ENCODE measurements at places on chromosomes 5 and 9.

- DNase-seq, result no peak
Measured at GRCh38 chr9:104388071-104388470, 116.0 kb upstream of the OR13F1 start.

DNA sequence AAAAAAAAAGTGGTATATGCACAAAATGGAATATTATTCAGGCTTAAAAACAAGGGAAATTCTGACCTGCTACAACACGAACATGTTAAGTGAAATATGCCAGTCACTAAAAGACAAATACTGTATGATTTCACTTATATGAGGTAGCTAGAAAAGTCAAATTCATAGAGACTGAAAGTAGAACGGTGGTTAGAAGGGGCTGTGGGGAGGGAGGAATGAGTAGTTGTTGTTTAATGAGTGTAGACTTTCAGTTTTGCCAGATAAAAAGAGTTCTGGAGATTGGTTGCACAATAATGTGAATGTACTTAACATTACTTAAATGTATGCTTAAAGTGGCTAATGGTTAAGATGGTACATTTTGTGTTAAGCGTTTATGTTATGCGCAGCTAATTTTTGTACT lies 79.5 kb upstream of the IL12B start:
- DNase-seq, result no peak

- no peak for DNase-seq
Measured at GRCh38 chr5:53089481-53089991, 20.0 kb downstream of the MOCS2 start.

DNA sequence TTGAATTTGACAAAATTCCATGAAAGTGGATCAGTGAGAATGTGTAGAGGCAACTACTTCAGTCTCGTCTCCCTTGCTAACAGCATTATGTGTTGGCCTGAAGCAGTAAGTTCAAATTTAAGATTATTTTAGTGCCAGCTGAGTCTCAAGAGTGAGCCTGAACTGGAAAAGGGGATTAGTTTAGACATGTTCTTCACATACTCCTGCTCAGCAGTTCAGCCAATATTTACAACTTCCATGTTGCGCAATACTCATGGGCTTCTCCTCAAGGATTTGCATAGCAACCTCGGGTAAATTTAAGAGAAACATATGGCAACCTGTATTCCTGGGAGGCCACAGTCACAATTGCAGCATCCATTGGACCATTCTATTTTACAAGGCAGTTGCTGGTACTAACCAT lies 553.8 kb downstream of the PTPRD start:
- no peak for DNase-seq

GRCh38 chr9:120927269-120928014 lies 846 bp upstream of the TRAF1 start:
- DNase-seq, result no peak

DNA sequence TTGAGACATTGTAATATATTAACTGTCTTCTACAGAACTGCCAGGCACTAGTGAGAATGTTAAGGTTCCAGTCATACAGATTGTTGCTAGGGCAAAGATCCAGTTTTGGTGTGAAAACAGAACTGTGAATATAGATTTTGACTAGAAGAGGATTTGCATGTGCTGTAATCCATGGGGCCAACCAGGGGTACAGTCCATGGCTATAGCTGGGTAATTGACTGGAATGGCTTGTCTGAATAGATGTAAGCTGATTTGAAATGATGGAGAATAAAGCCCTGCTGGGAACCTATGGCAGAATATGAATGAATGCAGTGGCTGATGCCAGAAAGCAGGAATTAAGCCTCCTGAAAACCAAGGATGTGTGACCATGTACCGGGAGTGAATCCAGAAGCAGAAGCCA lies 748.5 kb upstream of the CDH10 start:
- DNase-seq, result no peak

- DNase-seq, result no peak
Measured at GRCh38 chr5:172949426-172949825, 9.8 kb upstream of the RPL26L1 start.

- DNase-seq, result no peak
Measured at GRCh38 chr5:61004448-61004847, 59.4 kb downstream of the NDUFAF2 start.

- DNase-seq, result no peak
Measured at GRCh38 chr9:114312513-114312875, 10.4 kb upstream of the ORM1 start.

DNA sequence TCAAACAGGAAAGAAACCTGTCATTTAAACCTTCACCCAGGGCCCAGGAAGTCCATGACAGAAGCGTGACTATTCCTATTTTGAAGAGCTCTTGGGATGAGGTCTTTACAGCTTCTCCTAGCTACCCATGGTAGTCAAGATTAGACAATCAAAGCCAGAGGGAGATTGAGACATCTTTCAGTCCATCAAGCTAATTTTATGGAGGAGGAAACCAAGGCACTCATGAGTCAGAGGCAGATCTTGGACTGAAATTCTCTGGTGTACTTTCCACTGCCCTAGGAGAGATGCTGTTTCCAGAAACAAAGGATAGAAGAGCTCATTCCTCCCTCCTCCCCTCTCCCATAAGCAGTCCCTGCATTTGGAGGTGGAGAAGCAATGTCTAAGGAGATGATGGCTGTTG lies 9.2 kb downstream of the TNFSF8 start:
- DNase-seq, result no peak

GRCh38 chr5:95958310-95959014 lies 3.2 kb downstream of the ELL2 start:
- peak; percentile 80 for DNase-seq

DNA sequence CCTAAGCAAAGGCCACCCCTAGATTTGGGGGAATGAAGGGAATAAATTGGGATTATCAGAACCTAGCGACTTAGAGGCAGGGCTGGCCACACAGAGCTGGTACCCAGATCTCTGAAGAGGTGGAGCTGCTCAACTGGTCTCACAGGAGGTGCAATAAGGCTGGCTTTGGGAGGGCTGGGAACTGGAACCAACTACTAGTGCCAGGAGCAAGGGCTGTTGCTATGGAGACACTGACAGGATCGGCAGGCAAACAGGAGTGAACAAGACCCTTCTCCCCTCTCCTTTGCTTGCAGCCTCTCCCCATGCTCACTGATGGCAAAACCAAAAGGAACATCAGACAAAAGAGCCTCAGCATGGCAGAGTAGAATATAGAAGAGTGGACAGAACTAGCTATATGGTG lies 17.0 kb upstream of the WHRN start:
- no peak for DNase-seq

GRCh38 chr5:130400091-130400490 lies 495.8 kb downstream of the CHSY3 start:
- no peak for DNase-seq

DNA sequence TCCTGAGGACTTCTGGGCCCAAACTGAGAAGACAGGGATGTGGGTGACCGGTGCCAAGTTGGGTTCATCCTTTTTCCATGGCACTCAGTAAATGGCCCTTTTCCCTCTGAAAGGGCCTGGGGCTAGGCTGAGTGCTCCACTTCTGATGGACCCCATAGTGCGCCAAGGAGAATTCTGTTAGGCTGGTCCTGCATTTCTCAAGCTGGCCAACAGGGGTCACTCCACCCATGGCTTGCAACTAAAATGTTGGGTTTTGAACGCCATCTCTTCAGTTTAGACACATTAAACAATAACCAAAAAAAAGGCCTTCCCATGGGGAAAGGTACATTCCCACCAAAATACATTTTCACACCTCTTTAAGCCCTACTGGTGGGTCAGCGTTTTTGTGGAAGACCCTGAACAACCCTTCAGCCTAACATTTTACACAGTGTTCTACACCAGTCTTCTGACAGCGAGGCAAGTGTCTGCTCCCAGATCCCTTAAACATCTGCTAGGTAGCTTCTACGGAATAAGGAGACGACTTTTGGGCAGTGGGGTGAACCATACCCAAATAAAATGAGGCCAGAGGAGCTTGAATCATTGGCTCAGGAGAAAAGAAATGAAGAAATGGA lies 27.3 kb downstream of the CNTFR start:
- DNase-seq, result peak; percentile 39

DNA sequence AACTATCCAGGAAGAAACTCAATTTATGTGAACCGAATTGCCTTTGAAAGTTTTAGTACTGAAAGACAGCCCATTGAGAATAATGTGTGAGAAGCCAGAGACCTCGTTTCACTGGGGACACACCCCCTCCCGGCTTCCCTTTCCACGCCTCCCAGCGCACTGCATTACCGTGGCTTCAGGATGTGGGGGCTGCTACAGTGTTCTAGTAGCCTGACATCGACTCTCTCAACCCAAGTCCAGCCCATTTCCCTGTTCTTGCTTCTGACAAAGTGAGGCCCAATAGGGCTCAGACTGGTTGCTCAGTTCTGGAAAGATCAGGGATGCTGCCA lies 3.5 kb downstream of the PAX5 start:
- no peak for DNase-seq

GRCh38 chr9:14418301-14418940 lies 104.5 kb upstream of the NFIB start:
- no peak for DNase-seq

- DNase-seq, result no peak
Measured at GRCh38 chr5:135599421-135600151, 20.8 kb upstream of the CXCL14 start.

- no peak for DNase-seq
Measured at GRCh38 chr9:111978616-111979015, 82.0 kb downstream of the UGCG start.

DNA sequence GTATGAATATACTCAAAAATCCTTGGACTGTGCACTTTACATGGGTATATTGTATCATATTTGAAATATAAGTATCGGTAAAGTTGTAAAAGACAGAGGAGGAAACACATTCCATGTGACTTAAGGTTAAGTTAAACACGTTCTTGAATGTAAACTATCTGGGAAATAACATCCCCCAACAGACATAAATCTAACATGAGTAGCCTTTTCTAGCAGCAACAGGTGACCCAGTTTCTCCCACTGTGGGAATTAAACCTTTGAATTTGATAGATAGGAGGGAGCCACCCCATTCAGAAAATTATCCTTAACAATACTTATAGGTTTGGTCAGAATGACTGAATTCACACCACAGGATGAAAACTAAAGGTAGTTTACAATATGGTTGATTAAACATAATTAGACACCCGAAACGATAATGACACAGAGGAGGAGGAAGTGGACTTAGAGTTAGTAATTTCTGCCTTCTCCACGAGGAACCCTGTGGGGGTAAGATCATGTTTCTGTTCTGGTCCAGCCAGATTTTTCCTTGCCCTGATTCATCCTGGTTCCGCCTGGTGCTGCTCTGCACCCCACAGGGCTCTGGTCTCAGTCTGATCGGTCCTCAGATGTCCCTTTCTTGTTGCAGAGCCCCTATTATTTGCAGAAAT lies 84.6 kb upstream of the DNAH5 start:
- no peak for DNase-seq

- no peak for DNase-seq
Measured at GRCh38 chr5:128303593-128303992, 220.0 kb downstream of the SLC12A2 start.

DNA sequence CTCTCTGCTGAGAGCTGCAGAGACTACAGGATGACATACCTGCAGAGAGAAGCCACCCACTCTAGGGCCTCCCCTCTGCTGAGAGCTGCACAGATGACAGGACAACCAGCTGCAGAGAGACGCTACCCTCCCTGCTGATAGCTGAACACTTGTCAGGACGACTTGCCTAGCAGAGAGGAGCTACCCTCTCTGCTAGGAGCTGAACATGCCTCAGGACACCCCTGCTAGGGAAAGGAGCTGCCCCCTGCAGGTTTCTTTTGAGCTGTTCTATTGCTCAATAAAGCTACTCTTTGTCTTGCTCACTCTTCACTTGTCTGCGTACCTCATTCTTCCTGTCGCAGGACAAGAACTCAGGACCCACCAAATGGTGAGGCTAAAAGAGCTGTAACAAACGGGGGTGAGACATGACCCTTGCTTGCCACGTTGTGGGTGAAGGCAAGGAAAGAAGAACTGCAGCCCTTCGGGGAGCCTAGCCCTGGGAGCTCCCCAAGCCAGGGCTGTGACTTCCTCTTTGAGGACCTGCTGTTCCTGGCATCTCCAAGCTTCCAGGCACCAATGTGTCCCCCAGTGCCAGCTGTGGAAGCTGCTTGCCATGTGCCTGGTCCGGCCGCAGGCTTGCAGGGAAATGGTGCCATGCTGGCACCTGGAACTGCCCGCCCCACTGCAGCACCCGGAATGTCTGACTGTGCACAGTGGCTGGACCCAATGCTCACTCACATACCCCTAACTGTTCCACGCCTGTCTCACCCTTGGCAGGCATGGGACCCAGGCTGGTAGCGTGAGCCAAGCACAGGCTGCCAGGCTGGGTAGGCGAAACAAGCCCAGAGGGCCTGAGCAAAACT lies 5.1 kb upstream of the TESK1 start:
- no peak for DNase-seq

GRCh38 chr5:119631660-119632059 lies 2.3 kb downstream of the FAM170A start:
- DNase-seq, result no peak

- DNase-seq, result no peak
Measured at GRCh38 chr9:68507130-68507805, 33.4 kb downstream of the TMEM252 start.

DNA sequence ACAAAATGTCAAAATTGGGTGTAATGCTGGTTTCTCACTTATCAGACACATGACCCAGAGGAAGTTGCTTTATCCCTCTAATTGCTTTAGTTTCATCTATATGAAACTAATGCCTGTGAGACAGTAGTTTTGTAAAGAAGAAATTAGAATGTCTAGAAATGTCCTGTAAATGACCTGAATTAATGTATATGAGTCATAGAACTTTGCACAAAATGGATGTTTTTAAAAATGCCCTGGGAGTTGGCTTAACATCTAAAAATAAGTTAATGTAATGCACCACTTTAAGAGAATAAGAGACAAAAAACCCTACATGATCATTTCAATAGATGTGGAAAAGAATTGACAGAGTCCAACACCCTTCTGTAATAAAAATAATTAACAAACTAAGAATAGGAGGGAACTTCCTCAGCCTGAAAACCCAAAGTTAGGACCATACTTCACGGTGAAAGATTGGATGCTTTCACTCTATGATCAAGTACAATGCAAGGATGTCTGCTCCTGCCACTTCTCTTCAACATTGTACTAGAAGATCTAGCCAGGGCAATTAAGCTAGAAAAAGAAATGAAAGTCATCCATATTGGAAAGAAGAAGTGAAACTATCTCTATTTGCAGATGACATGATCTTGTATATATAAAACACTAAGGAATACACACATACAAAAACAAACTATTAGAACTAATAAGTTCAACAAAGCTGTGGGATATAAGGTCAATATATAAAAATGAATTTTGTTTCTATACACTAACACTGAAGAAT lies 117.9 kb downstream of the MELK start:
- DNase-seq, result no peak

Measured in hematopoietic multipotent progenitor cell treated with erythropoietin and hydrocortisone succinate and interleukin-3 and kit ligand, for 15 days (in vitro differentiated cells).